ENCODE measurements at places on chromosomes 4 and X.

GRCh38 chrX:135087867-135088266 lies 32.5 kb downstream of the ETDB start:
- DNase-seq, result no peak

GRCh38 chrX:42952621-42953020 lies 174.7 kb upstream of the PPP1R2C start:
- DNase-seq, result no peak

- DNase-seq, result no peak
Observed at GRCh38 chr4:134320048-134320447, 118.5 kb upstream of the PABPC4L start.

GRCh38 chrX:31228415-31228832 lies 156.6 kb upstream of the FTHL17 start:
- DNase-seq, result no peak

DNA sequence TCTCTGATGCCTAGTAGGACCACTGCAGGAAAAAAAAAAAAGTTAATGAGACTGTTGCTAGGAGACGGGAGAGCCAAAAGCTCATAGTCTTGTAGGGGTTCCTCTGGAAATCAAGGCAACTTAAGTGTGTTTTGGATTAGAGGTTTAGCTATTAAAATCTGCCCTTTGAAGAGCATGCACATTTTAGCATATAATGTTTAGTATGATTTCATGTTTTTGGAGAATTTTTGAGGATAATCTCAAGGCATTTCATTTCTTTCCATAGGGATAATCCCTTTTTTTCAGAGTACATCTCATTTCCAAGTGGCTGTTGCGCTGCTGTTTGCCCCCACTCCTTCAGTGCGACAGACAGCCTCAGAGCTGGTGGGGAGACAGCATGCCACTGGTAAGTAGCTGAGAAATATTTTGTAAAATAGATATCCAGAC lies at the start of gene LINC00632:
TSS of gene LINC00632 (plus strand) at position 339 of the 426 bp plus-strand sequence.
- no peak for DNase-seq

DNA sequence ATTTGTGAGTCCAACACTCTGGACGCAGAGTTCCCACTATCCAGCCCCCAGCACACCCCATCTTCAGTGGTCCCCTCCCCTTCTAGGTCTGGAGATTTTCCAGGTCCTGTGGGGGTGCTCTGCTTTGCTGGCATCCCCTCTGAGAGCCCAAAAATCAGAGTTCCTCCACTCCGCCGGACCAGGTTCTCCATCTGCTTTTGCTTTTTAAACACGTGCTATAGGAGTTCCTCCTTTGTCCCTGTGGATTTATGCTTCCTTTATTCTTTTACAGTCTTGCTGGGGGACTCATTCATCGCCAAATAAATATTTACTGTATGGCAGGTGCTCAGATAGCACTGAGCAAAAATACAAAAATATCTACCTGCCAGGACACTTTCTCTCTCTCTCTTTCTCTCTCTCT lies 324.7 kb downstream of the STK32B start:
- DNase-seq, result no peak

- DNase-seq, result no peak
Observed at GRCh38 chr4:152334931-152335330, 201.0 kb downstream of the FBXW7 start.

DNA sequence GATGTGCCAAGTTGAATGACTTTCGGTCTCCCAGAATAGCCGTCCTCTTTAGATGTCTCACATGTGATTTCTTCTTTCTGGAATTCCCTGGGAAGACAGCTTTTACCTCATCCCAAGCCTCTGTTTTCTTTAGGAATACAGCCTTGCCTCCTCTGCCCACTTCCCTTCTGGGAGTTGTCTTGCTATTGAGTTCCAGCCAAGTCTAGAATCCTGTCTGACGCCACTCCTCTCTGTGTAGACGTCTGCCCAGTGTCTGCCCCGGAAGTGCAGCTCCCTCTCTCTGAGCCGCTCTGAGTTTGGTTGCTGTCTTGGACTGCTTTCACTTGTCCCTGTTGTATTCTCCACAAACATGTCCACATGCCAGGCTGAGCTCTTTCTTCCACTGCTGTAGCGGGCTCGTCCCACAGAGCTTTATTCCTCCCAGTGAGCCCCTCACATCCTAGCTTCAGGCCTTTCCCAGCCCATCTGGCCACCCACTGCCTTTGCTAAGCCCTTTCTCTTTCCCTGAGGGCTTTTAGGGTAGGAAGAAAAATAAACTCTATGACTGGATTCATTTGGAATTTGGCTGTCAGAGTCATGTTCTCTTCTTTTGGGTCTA lies 9.0 kb upstream of the IGFBP7 start:
- no peak for DNase-seq

DNA sequence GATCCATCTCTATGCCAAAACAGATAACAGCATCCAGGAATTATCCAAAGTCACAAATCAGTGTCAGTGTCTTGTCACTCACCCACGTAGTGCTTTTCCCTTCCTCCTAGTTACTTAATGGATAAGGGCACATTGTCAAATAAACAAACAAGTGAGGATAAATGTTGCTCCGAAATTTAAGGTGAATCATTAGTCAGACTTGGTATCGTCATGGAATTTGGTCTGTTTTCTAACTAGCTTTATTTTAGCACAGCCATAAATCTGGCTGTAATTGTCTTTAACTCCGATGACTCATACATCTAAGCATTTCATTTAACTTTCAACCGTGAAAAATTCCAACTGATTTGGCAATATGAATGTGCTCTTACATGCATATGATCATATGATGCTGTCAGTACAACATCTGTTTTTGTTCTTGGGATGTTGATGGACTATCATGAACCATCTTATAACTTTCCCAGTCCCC lies 83.3 kb downstream of the SNCA start:
- DNase-seq, result no peak

GRCh38 chr4:76568262-76568661 lies 133.2 kb downstream of the SHROOM3 start:
- DNase-seq, result no peak

DNA sequence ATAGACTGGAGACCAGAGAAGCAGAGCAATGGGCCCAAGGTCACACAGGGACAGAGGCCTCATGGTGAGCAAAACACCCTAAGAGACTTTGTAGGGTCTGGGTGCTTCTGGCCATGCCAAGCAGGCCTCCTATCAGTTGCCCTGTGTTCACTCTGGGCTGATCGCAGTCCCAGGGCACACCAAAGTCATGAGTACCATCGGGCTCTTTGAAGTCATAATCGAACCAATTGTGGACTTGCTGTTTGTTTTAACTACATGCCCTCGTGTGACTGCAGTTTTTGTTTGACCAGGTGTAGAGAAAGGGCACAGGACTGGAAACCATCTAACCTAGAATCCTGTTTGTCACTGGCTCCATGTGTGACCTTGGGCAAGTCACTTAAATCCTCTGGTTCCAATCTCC lies 172.5 kb upstream of the CPEB2 start:
- DNase-seq, result no peak
